ENCODE measurements at places on chromosomes 3 and 15.

DNA sequence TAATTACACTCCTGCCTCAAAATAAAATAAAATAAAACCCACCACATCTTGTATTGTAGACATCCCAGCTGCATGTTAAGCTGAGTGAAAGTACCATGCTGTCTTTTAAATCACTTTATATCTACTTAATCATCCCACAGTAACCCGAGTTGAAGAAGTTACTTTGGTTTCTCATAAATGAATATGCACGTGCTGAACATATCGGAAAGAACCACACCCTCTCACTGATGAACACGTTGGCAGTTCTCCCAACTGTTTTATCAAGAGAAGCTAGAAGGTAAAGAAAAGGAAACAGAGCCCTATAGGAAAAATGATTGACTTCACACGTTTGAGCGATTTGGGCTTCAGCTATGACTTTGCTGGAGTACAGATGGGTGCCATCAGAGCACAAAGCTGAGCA, 15.9 kb upstream of the TM4SF19 start:
- DNase-seq, result no peak

GRCh38 chr3:69210068-69210730, 87.8 kb upstream of the LMOD3 start:
- DNase-seq, result no peak

DNA sequence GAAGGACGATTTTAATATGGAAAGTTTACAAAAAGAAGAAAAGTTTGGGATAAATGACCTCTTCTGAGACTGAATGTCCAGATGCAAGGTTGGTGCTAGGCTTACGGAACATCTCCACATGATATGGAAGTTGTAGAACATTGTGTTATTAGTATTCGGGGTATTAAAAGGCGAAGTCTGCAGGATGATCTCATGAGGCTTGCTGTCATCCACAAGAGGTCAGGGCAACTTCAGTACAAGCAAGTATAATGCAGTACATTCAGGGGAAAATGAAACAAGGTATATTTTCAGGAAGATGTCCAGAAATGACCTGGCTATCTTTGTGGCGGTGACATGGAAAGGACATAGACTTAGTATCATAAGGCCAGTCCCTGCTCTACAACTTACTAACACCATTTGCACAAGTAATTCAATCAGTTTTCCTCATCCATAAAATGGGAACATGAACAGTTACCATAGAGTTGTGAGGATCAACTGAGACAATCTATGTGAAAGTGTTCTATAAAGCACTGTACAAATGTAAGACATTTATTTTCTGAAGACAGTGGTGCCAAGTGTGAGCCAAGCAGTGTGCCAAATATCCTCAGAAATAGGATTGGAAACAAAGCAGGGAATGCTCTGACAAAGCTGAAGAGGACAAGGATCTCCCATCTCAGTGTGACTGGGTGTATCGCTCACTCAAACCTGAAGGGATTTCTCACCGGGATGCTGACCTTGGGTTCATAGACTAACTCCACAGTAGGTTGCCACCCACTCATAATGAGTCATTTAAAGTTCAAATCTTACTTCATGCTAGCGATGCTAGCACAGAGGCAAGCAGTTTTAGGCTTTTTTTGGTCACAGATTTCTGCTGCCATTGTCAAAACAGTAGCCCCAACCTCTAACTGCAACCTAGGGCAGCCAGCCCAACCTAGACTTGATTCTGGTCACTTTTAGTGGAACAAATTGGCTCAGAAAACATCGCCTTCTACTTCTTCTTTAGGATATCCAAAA, 118.3 kb downstream of the TIGIT start:
- DNase-seq, result peak; percentile 90

- no peak for DNase-seq
Observed at GRCh38 chr3:155335724-155336354, 42.4 kb upstream of the STRIT1 start.

- DNase-seq, result no peak
Observed at GRCh38 chr3:63582943-63583500, 69.5 kb upstream of the SNTN start.

DNA sequence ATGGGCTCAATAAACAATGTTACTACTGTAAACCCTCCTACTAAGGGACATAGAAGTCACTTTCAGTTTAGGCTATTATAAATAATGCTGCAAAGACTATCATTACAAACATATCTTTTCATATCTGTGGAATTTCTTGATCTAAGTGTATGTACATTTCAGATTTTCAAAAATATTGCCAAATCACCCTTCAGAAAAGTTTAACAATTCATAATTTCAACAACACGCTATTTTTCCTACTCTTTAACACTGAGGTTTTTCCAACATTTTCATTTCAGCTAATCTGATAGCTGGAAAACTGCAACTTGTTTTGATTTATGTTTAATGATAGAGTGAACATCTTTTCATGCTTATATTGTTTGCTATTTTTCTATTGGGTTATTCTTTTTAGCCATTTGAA, 69.0 kb downstream of the ALDH1A2 start:
- no peak for DNase-seq

DNA sequence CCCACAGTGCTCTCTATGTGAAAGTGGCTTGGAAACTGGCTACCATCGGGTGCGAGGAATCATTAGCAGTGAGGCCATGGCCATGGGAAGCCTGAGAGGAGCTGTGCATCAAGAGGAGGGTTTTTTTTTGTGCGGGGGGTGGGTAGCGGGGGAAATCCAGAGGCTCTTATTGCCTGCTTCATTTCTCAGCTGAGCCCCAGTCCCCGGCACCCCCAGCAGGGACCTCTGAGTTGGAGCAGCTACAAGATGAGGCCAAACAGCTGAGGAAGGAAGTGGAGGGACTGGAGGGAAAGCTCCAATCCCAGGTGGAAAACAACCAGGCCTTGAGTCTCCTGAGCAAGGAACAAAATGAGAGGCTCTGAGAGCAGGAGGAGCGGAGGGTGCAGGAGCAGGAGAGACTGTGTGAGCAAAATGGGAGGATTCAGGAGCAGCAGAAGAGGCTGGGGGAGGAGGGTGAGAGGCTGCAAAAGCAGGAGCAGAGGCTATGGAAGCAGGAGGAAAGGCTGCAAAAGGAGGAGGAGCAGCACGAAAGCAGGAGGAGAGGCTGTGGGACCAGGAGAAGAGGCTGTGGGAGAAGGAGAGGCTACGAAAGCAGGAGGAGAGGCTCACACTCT, 76.7 kb downstream of the ADAMTS7 start:
- DNase-seq, result no peak

- DNase-seq, result peak; percentile 41
Observed at GRCh38 chr3:172094621-172095557, 55.5 kb downstream of the FNDC3B start.

GRCh38 chr3:78868570-78868969, 899.2 kb downstream of the ROBO1 start:
- DNase-seq, result no peak

DNA sequence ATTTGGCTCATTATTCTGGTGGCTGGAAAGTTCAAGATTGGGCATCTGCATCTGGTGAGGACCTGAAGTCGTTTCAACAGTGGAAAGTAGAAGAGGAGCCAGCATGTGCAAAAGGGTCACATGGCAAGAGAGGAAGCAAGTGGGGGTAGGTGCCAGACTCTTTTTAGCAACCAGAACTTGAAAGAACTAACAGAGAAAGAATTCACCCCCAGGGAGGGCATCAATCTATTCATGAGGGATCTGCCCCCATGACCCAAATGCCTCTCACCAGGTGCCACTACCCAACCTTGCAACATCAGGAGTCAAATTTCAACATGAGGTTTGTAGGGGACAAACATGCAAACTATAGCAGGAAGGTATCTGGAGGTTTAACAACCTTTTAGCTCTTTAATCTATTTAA, 10.3 kb upstream of the RYK start:
- DNase-seq, result no peak

GRCh38 chr3:194688200-194688740, 2.6 kb downstream of the FAM43A start:
- DNase-seq, result no peak

Measured in fibroblast of mammary gland (primary cell).